GM18507 (cell line): ENCODE measurements at places on chromosomes 1 and 21.

- no peak for DNase-seq
Observed at GRCh38 chr1:23576338-23577055, 17.2 kb upstream of the ID3 start.

GRCh38 chr1:21621761-21622436 lies 47.3 kb downstream of the RAP1GAP start:
- DNase-seq = no peak

- DNase-seq = no peak
Observed at GRCh38 chr1:153553830-153554541, 4.9 kb upstream of the S100A3 start.

DNA sequence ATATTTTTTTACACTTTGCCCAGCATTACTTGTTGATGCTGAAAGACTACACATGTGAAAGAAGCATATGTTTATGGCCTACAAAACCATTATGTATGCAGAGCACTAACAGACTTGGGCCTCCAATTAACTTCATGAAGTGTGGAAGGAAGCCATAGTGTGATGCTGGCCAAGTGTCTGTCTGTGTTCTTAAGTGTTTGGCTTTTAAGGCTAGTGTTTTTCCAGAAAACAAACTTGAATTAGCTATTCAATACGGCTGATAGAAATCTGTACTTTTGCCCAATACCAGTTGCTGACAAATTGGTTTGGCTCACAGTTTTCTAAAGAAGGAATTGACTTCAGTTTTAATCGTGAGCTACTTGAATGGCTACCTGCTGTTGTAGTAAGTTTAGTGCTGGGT lies 136.1 kb downstream of the ADGRL2 start:
- no peak for DNase-seq

DNA sequence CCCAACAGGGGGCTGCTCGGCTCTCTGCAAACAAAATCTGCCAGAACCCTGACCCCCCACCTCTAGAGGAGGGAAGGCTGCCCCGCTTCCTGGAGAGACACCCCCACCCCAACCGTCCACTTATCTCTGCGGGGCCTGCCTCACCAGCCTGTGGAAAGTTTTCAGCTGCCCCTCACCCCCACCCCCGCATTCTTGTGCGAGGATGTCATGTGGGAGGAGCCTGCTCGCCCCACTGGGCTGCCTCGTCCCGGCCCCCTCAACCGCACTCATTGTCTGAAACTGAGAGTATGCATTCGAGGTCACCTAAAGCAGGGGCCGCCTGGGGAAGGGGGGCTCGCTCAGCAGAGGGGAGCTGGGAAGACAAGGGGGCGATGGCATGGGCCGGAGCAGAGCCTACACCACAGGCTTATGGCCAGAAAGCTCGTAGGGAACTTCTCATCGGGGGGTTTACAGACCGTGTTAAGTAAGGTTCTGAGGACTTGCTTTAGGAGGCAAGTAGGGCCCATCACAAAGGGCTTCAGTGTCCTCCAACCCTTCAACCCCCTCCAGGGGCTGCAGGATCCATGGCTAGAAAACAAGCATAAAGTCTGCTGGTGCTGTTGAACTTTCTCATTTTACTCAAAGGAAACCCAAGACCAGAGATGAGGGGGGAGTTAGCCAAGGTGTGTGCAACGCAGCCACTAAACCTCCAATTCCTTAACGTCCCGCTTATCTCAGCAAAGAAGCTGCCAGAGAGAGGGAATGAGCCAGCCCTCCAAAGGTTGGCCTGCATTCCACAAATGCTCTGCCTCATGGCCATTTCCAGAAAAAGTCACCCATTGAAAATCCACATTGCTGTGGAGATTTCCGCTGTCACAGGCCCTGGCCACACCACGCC lies 9.4 kb downstream of the EPHA2 start:
- DNase-seq = no peak
